ENCODE measurements at places on chromosomes 13 and 19.

- DNase-seq, result peak; percentile 58
Observed at GRCh38 chr19:917323-918151, at the start of gene KISS1R. Gene KISS1R (plus strand): TSS chr19:917333. CDS start chr19:917503, 170 bp downstream.

DNA sequence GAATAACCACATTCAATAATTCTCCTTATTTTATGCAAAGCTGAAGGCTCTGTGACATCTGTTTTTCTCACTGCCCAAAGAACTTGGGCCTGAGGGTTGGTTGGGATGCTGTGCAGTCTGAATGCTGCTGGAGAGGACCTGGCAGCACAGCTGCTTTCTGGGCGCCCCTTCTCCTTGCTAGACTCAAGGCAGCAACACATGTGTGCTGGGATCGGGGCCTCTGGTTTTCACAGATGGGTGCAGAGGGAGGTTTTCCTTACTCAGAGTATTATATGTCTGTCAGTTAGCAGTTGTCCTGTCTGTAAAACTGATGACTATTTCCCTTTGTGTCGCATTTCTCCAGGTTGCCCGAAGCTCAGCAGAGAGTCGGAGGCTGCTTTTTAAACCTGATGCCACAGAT lies 53.2 kb upstream of the TEX29 start:
- DNase-seq, result no peak

DNA sequence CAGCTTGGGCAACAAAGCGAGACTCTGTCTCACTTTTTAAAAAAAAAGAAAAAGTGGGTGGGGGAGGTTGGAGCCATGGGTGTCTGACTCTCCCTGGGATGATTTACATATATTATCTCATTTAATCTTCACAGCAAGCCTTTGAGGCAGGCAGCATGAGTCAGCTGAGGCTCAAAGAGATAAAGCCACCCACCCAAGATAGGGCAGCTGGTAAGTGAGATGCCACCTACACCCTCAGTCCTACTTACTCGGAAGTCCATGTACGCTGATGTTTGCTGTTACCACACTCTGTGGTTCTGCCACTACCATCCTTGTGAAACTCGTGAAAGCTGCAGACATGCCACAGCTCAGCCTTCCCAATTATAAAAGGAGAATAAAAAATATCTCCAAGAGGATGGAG lies 142.0 kb upstream of the TSHZ3 start:
- DNase-seq, result no peak

- DNase-seq, result no peak
Observed at GRCh38 chr13:32496599-32497160, 41.9 kb downstream of the N4BP2L2 start.

DNA sequence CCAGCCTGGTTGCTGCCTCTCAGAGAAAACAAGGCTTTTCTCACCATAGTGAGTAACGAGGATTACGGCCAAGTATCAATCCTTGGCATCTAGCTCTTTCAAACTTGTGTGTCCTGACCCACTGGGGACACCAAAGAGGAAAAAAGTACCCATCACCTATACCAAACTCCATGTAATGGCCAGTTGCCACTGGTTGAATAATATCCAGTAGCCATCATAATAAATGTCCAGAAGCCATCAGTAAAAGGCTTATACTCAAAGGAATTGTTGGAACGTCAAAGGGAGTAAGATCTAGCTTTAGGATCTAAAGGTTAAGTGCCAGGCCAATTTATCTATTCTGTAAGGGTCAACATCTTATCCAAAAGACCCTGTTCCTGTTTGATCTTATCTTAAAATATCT lies 91.1 kb downstream of the PTPRS start:
- no peak for DNase-seq

DNA sequence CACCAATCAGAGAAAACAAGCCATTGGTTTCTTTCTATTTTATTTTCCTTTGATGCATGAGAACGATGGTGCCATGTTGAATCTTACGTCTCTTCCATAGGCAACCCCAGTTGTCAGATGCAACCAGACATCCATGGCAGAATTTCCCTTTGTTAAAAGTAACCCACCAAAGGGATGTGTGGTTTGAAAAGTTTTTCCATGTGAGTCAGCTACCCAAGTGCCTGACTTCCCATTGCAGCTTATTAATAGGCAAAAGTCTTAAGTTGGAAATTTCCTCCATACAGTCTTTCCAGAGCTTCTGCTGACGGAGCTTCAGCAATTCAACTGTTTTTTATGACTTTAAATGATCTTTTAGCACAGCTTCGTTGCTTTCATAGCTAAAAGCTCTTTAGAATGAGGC lies 73.8 kb upstream of the FAM216B start:
- DNase-seq, result no peak

- no peak for DNase-seq
Observed at GRCh38 chr19:37007587-37008220, 70.5 kb upstream of the ZNF420 start.

DNA sequence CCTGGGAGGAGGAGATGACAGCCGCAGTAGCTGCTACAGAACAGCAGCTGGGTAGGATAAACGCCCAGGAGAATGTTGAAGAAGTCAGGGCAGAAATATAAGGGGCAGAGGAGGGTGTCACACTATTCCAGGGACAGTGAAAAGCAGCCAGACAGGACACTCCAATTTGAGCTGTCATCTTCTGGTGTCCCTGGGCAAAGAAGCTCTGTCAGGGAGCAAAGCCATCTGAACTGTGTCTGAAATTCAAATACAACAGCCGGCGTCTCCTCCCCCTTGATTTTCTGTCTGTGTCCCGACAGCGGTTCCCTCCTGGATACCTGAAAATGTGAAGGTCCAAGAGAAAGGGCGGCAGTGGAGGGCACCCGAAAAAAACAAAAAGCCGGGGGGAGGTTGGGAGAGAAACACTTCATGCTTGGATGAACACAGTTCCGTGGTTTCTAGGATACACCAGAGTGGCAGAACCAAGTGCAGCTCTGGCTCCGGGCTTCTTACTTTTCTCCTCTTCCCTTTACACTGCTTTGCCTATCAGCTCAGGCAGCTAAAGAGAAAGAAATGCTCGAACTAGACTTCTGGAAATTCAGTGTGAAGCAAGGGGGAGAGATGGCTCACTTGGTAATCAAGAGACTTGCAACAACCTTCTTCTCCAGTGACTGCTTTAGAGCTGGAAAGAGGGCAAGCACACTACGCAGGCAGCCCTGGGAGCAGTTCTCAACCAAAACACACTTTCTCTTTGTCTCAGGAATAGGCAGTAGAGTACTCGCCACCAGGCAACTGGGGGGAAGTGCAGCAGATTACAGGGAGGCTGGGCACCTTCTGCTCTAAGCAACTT lies 465.6 kb downstream of the ITGBL1 start:
- no peak for DNase-seq

DNA sequence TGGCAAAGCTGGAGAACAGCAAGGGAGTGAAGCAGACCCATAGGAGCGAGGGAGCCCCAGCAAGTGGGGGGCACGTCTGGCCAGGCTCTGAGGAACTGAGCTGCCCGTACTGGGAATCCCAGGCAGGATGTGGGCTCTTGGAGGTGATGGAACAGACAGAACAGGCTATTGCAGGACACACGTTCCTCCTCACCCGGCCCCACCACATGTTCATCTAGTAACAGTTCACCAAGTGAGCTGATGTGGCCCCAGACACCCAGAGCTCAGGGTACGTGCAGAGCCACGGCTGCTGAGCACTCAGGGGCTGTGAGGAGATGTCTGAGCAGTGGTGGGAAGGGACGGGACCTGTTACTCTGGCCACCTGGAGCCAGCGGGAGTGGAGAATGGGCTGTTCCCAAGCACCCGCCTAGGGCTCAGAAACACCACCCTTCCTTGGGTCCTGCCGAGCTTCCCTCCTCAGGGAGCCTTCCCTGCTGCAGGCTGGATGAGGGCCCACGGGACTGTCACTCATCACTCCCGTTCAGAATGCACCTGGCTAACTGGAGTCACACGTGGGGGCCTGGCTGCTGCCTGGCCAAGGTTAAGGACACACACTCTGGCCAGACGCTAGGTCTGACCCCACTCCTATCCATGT lies 18.4 kb downstream of the ELL start:
- no peak for DNase-seq

DNA sequence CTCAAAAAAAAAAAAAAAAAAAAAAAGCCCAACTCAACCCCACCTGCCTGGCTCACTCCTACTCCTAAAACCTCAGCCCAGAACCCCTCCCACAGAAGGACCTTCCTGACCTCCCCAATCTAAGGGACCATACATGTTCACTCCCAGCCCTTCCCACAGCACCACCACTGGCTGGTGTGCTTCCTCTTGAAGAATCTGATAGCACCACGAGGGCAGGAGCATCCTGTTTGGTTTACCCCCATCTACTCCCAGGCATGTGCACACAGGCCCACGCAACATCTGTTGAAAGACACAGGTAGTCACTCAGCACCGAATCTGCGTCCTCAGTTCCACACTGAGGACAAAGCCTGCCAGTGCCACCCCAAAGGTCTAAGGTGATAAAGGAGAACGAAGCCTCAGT lies 8.2 kb downstream of the LATS2 start:
- no peak for DNase-seq

GRCh38 chr13:45340422-45341033 lies 455 bp downstream of the TPT1 start:
- peak; percentile 81 for DNase-seq

All from activated CD8-positive, alpha-beta memory T cell treated with anti-CD3 and anti-CD28 coated beads, Interleukin-2, amount 50 U/mL, for 4 hours (primary cell).